ENCODE measurements at places on chromosomes 11 and 22.

DNA sequence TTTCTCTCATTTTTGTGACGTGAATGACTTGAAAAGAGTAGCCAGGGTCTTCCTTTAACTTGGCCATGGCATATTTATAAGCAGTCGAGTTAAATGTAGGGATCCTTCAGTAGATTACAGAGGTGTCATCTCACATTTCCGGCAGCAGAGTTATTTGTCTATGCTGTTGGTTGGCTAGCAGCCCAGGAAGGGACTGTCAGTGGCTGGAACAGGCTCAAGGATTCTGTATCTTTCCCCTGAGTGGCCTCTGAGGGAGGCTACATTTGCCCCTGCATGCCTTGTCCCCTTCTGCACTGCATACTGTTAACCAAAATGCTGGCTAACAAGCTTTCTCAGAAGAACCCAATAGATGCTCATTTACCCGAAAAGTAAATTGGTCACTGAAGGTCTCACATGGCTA lies 187.6 kb downstream of the PGR start:
- no peak for DNase-seq

DNA sequence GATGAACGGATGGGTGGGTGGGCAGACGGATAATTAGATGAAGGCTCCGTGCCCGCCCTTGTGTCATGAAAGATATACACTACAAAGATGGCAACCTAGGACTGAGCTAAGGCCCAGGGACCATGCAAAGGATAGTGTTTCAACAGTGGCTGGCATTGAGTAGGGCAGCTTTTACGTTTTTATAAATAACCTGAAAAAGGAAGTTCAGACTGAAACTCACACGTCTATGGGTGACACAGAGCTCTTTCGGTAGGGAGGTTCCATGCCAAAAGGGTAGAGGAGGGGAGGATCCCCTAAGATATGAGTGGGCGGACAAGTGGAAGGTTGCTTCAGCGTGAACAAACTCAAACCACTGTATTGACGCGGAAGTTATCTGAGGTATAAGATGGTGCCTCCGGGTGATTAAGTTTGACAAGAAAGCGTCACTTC lies 90.5 kb downstream of the UBASH3B start:
- no peak for DNase-seq

DNA sequence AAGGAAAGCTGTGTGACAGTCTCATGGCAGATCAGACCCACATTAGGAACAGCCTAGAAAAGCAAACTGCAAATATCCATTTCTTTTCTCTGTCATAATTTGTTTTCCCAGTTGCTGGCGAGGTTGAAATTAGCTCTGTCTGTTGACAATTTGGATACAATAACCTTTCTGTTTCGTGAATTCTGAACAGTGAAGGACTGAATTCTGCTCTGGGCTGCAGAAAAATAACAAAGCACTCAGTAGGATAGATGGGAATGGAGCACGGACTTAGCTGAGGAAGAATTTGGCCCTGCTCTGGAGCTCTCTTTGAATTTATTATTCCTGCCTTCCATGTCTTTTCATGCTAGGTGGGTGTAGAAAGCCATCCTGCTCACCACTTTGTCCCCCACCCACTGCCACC lies 140.3 kb downstream of the RRAS2 start:
- no peak for DNase-seq

DNA sequence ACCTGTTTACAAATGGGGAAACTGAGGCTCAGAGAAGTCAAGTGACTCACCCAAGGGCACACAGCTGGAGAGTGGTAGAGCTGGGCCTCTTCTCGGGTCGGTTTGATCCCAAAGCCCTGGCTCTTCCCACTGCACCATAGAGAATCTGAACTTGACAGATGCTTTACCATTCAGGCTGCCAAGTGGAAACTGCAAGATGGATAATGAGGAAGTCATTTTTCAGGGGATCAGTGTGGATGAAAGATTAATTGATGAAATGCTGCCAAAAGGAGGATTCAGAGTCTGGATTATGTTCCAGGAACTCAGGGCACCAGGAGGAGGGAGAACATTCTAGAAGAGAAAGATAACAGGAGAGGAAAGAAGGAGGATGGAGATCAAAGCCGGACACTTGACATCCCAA lies 185.9 kb upstream of the ZBED5 start:
- no peak for DNase-seq

DNA sequence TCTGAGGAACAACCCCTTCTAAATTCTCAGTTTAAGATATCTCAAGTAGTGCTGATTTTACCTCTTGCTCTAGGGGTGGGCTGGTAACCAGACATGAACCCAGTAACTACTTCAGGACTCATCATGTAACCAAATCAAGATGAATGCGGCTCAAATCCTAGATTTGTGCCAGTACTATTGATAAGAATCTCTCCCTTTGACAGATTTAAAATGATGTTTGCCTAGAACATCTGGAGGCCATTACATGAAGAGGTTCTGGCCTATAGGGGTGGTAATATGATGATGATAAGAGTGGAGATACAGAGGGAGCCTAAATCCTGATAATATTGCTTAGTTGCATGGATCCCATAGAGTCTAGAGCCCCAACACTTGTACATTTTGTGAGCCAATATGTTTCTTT lies 672.6 kb upstream of the ANO5 start:
- no peak for DNase-seq
